ENCODE measurements at places on chromosomes 12 and 14. TPM values are rescaled to one million over a fixed set of nuclear protein-coding genes. Genes with fewer than 3 reads are reported as not detected.

The CLEC4C gene
- not detected for total RNA-seq

The DAO gene
- not detected for total RNA-seq

The IGFBP6 gene
- total RNA-seq = 76.5 TPM

The GPR135 gene
- 0.96 TPM for total RNA-seq

The CSRP2 gene
- total RNA-seq = 12.1 TPM

The OR6C2 gene
- total RNA-seq = not detected

The CDKN1B gene
- total RNA-seq = 35.8 TPM

The GAS2L3 gene
- 0.64 TPM for total RNA-seq

The RHOF gene
- total RNA-seq = 10.0 TPM

The LTB4R gene
- 13.5 TPM for total RNA-seq

The DBX2 gene
- not detected for total RNA-seq

The SELPLG gene
- not detected for total RNA-seq

The MEG3 gene
- 5.1 TPM for total RNA-seq

The DLGAP5 gene
- total RNA-seq = 0.43 TPM

The KNTC1 gene
- total RNA-seq = 7.5 TPM
